Stimulated activated CD8-positive, alpha-beta memory T cell treated with anti-CD3 and anti-CD28 coated beads, Interleukin-4, amount 100 ng/mL, for 24 hours (primary cell): ENCODE measurements at places on chromosomes 5 and 9.

GRCh38 chr9:93255994-93256877, 72.3 kb downstream of the WNK2 start:
- DNase-seq, result no peak

DNA sequence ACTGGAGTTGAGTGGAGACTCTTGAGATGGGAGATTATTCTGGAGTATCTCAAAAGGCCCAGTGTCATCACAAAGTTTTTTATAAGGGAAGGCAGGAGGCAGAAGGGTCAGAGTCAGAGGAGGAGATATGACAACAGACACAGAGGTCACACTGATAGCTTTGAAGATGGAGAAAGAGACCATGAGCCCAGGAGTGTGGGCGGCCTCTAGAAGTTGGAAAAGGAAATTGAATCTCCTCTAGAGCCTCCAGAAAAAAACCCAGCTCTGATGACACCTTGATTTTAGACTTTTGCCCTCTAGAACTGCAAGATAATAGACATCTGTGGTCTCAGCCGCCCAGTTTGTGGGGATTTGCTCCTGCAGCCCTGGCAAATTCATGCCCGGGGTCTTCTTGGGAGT, 64.8 kb upstream of the SPTLC1 start:
- no peak for DNase-seq

DNA sequence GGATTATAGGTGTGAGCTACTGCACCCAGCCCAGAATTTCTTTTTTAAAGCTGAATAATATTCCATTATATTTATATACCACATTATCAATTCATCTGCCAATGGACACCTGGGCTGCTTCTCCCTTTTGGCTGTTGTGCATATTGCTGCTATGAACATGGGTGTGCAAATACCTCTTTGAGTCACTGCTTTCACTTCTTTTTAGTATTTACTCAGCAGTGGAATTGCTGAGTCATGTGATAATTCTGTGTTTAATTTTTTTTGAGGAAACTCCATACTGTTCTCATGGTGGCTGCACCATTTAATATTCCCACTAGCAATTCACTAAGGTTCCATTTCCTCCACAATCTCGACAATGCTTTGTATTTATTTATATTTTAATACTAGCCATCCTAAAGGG, 36.1 kb upstream of the KIF4B start:
- DNase-seq, result no peak

DNA sequence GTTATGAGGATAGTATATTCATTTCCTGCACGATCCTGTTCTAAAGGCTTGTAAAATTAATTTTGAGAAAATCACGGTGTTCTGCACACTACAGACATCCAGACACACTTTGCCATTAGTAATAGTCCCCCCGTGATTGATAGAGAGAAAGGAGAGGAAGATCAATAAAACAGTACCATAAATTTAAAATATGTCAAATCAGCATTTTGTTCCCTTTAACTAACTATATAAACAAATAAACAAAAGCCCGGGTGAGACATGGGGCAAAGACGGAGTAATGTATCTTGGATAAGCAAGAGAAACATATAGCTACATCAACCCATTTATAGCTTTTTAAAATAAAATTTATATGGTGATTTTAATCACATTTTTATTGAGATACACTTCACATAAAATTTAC, 10.6 kb upstream of the CER1 start:
- DNase-seq, result no peak

GRCh38 chr5:115432691-115433090, 111.9 kb downstream of the FEM1C start:
- DNase-seq, result no peak

GRCh38 chr5:176954050-176954449, 52.5 kb downstream of the UIMC1 start:
- DNase-seq, result no peak

GRCh38 chr5:168140241-168140640, 151.2 kb upstream of the WWC1 start:
- no peak for DNase-seq

GRCh38 chr9:137037483-137037882, 5.6 kb upstream of the FUT7 start:
- DNase-seq, result no peak

DNA sequence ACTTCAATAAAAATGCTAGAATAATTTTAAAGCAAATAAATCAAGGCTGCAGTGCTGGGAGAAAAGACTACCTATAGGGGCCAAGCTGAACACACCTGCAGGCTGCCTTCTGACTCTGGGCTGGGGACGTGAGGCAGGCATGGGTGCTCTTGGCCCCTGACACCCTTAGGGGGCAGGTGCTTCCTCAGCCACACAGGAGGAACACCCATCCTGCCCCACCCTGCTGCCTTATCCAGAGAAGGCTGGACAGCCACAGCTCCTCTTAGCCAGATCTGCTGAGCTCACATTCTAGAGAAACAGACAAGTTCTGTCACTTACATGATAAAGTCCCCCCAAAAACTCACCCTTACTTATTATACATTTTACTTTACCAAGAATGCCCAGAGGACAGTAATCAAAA, 6.6 kb upstream of the LMX1B start:
- no peak for DNase-seq

DNA sequence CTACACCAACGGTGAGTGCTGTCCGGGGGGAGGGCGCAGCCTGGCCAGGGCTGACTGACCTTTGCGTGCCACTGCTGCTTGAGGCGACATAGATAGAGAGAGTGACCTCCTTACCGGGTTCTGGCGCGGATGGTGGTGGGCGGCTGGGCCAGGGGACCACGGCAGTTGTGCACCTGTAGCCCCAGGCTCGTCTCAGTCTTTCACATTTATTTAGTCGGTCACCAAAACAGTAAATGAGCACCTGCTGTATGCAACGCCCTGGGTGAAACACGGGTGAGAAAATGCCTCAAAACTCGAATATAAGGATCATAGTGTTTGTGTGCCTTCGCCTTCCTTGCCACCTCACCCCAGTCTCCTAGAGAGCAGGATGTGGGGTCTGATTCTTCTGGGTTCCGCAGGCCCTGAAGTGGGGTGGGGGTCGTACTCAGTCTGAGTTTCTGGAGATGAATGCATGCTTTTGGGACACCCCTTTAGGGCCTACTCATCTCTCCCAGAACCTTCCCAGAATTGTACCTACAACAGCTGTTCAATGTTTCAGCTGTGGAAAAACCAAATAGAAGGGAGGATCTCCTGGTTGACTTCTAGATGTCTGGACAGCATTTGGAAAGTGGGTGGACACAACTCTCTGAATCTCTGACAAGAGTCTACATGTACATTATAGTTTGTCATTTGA, 714 bp downstream of the SEC24A start:
- no peak for DNase-seq

DNA sequence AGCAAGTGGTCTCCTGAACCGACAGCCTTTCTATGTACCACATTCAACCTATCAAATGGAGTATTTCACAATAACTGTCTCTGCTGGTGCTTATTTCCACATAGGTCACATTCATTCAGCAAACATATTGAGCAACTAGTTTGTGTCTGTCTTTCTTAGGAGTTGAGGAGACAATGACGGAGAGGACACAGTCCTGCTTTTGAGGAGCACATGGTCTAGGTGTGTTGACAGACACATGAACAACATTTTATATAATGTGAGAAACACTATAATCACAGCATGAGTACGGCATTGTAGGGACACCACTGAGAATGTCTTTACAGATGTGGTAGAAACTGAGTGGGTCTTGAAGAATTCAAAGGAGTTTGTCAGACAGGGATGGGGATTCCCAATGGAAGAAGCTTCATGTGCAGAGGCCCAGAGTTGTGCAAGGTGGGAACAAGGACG, 28.5 kb downstream of the NFIL3 start:
- no peak for DNase-seq

- DNase-seq, result no peak
Observed at GRCh38 chr5:139605887-139606286, 42.3 kb upstream of the CXXC5 start.

DNA sequence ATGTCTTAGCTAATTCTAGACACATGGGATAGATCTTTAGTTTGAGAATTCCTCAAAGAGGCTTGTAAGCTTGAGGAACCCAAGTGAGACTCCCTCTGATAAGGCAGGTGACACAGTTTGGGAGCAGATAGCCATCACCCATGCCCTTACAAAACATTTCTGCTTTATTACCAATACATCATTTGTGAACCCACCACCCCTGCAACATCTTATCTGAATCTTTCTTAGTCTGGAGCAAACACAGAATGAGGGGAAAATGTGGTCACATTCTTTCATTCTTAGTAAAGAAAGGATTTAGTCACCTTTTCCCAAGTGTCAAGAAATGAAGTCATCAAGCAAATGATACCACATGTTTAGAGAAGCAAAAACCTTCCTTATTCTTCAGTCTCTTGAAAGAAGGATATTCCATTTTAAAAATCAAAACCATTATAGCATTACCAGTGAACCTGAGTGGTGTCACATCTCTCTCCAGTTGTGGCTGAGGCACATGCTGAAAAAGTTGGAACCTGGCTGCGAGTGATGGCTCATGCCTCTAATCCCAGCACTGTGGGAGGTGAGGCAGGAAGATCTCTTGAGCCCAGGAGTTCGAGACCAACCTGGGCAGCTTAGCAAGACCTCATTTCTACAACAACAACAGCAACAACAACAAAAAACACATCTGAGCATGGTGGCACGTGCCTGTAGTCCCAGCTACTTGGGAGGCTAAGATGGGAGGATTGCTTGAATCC, 65.9 kb downstream of the PRKACG start:
- no peak for DNase-seq
